ENCODE measurements at places on chromosomes 3 and 15.

GRCh38 chr15:92809880-92810361 lies 90.2 kb upstream of the CHD2 start:
- no peak for DNase-seq

DNA sequence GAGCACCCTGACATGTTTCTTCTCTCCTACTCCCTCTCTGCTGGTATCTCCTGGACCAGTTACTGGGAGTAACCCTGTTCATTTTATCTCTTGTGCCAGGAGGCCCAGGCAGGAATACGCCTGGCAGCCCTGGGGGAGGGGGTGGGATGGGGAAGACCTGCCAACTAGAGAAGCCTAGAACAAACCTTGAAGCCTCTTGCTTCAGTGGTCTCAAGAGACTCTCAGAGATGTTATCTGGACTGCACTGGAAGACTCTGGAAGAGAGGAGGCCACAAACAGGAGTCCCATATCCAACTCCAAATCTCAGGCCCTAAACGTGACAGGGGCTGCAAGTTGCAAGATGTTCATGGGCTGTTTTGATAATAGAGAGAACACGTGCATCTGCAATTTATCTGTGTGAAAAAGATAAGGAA lies at the start of gene EPB42:
EPB42 (minus strand) TSS at position 28 of the 413 bp plus-strand sequence. CDS start 193 bp downstream, outside the sequence.
- no peak for DNase-seq

GRCh38 chr3:118332699-118333098 lies 701.9 kb downstream of the IGSF11 start:
- no peak for DNase-seq

GRCh38 chr3:32593903-32594525 lies 23.4 kb upstream of the DYNC1LI1 start:
- no peak for DNase-seq

DNA sequence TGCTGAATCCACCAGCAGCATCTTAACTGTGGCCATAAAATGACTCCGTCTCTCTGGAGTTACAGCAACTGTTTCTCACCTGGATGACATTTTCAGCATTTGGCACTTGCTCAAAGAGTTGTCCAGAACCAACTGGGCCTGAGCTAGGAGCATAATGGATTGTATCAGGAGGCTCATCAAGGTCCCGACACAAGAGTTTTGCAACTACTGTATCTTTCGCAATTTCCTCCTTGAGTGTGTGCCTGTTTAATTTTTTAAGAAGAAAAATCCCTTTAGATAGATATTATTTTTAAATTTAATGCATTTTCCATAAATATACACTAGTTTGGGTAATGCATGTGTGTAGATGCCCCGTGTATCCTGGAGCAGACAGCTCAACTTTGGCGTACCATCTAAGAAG lies 44.3 kb upstream of the C3orf49 start:
- no peak for DNase-seq

DNA sequence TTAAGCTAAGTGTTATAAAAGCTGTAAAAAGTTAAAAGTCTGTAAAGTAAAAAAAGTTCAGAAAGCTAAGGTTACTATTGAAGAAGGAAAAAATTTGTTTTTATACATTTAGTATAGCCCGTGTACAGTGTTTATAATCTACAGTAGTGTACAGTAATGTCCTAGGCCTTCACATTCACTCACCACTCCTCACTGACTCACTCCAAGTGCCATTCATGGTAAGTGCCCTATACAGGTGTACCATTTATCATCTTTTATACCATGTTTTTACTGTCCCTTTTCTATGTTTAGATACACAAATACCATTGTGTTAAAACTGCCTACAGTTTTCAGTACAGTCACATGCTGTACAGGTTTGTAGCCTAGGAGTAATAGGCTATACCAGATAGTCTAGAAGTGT lies 8.8 kb downstream of the CCDC71 start:
- DNase-seq = no peak

GRCh38 chr3:129441782-129442181 lies 1.8 kb downstream of the IFT122 start:
- no peak for DNase-seq

- DNase-seq = no peak
Observed at GRCh38 chr15:59501597-59501996, 63.6 kb downstream of the FAM81A start.

DNA sequence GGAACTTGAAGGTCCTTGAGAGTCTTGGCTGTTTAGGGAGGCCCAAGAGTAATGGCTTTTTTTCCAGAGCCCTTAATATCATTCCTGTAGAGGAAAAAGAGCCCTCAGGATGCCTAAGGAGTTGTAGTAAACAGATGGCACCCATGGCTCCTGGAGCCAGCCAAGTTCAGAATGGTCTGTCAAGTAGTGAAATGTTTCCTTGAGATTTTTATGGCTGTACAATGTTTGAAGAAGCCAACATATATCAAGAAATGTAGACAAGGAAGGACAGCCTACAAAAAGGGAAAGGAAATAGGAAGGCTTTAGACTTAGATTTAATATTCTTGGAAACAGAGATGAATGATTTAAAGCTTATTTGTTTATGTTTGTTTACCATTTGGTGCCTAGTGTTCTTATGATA lies 334.8 kb downstream of the SATB1 start:
- no peak for DNase-seq

- no peak for DNase-seq
Observed at GRCh38 chr3:32960404-32961170, 9.1 kb downstream of the CCR4 start.

GRCh38 chr3:112459750-112460149 lies 39.5 kb downstream of the BTLA start:
- DNase-seq = no peak

GRCh38 chr3:155843569-155843968 lies 10.7 kb downstream of the SLC33A1 start:
- no peak for DNase-seq

- DNase-seq = no peak
Observed at GRCh38 chr3:57383406-57383805, 90.9 kb upstream of the ASB14 start.

GRCh38 chr3:23864931-23865330 lies 51.9 kb downstream of the NKIRAS1 start:
- DNase-seq = no peak

- peak; percentile 36 for DNase-seq
Observed at GRCh38 chr15:55279746-55280351, 9.8 kb downstream of the RAB27A start.

- DNase-seq = no peak
Observed at GRCh38 chr15:39200586-39200985, 380.3 kb upstream of the THBS1 start.

GRCh38 chr15:39721893-39722292 lies 60.7 kb downstream of the FSIP1 start:
- DNase-seq = no peak

GRCh38 chr15:43927203-43927602 lies 100.4 kb downstream of the WDR76 start:
- DNase-seq = no peak

DNA sequence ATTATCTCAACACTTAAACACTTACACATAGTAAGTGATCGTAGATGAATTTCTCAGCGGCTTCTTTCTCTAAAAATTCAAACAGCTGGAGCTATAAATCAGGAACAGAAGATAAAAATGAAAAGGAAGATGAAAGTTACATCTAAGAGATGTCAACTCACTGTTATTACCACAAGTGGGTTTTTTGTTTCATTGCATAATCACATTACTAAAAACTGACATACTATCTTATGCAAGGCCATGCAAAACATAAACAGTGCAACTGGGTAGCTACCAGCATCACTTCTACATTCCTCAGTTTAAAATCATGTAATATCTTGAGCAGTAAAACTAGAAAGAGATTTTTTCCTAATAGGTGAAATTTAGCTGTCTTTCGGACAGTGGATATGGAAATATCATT lies 14.9 kb downstream of the MINDY4B start:
- no peak for DNase-seq

GRCh38 chr15:83285979-83286553 lies 1.6 kb upstream of the BNC1 start:
- no peak for DNase-seq

GRCh38 chr3:39141171-39141995 lies 12.0 kb downstream of the CSRNP1 start:
- no peak for DNase-seq

DNA sequence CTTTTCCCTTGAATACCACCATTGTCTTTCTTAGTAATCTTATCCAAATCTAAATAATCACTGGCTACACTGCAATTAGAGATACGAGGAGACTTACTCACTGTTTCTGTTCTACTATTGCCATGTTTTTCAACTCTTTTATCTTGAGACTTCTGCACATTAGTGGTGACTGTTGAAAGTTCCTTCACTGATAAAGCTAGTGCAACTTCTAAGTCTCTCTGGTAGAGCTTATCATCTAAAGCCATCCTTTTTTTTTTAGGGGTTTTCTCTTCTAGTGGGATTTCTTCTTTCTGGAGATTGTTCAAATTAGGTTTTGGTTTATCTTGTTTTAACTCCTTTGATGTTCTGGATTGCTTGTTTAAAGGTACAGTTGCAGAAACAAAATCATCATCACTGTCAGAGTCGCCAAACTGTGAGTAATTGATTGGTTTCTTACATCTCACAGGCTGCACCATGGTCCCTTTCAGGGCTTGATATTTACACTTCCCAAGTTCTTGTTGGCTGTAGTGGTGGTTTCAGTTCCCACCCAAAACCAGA lies 37.7 kb downstream of the NCK1 start:
- DNase-seq = no peak

DNA sequence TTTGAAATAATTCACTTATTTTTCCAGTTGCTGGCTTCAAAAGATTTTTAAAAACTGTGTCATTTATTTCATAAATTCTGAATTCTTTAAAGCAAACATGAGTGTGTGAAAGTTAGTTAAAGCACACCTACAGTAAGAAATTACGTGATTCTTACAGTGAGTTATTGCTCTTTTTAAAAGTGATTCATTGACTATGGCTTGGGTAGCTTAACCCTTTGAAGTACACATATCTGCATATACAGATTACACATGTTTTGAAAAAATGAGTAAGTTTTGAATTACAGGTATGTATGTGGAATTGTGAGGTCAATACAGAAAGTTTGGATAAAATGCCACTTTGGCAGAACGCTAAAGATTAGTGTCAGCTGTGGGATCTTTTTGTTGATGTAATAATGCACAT lies 64.5 kb upstream of the MBNL1 start:
- DNase-seq = no peak

DNA sequence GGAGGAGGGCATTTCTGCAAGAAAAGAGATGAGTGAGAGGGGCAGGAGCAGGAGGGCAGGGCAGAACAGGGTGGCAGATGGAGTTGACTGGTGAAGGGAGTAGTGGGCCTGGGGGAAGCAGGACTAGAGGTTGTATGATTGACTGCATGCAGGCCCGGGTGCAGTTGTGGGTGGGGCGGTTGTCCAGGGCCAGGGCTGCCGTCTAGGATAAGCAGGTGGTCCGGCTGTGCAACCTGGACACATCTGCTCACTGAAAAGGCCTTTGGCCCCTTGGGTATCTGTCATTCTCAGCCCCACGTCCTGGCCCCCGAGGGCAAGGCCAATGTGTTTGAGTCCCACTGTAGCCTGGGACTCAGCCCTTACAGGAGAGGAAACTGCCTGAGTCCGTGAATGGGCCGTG lies 25.4 kb downstream of the ALS2CL start:
- no peak for DNase-seq

GRCh38 chr3:127175272-127175671 lies 17.7 kb upstream of the PRR23E start:
- DNase-seq = no peak

DNA sequence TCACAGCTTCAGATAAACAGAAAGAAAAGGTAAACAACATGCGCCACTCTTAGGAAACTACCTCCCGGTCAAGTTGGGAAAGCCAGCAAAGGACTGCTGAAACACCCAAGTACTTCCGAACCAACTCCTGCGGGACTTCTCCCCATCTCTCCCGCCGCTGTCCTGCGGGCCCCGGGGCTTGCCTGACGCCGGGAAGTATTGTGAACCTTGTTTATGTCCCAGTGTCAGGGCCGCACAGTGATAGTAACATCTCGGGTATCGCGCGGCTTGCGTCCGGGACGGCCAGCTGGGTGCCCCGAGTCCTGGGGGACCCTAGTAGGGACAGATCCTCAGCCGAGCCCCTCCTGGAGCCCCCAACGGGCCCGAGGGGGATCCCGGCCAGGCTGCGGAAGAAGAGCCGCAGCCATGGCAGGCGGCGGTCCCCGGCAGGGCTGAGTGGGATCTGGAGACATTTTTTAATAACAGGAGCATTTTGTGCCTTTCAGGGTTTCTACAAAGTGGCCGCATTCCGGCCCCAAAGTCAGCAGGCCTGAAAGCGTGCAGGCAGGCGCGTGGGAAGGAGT lies 756 bp downstream of the CLPX start:
- peak; percentile 6 for DNase-seq

- DNase-seq = no peak
Observed at GRCh38 chr3:135889443-135889842, 76.1 kb upstream of the PPP2R3A start.

- DNase-seq = no peak
Observed at GRCh38 chr3:60102154-60102553, 1052.3 kb upstream of the CFAP20DC start.

GRCh38 chr3:195777975-195778374 lies 33.8 kb downstream of the MUC4 start:
- DNase-seq = no peak

GRCh38 chr3:57001356-57001755 lies 59.1 kb upstream of the SPATA12 start:
- no peak for DNase-seq

DNA sequence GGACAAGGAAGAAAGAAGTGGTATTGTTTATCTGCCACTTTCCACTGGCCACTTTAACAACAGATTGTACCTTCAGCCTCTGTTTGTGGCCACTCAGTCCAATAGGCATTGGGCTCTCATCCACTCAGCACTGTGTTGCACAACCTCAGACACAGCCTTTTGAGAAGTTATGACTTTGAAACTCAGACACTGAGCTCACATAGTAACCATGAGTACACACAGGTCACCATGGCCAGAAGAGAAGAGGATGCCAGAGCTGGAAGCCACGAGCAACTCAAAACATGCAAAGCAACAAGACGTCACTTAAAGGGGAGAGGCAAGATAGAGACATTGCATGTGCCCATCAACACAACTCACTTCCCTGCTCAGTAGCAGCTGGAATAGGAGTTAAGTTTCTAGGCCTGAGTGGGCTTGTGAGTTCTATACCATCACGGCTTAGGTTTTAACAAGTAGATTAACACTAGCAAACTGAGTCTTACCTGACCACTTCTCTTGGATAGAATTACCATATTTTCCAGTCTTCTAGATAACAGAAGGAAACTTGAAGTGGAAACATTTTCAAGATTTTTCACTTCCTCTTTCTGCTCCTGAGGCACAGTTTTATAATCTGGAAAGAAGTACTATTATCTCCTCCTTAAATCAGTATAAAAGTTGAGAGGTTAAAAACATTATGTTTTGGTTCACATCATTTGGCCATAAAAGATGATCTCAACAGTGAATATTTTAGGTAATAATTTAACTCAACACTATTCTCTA lies 103.5 kb downstream of the IMPG2 start:
- DNase-seq = no peak

GRCh38 chr15:94346282-94346681 lies 114.9 kb downstream of the MCTP2 start:
- no peak for DNase-seq
